Stomach (tissue), 19 donors: ENCODE measurements at places on chromosomes 3 and 15.

GRCh38 chr3:123586968-123587367 is 2.1 kb upstream of the HACD2 start:
- DNase-seq: no peak

DNA sequence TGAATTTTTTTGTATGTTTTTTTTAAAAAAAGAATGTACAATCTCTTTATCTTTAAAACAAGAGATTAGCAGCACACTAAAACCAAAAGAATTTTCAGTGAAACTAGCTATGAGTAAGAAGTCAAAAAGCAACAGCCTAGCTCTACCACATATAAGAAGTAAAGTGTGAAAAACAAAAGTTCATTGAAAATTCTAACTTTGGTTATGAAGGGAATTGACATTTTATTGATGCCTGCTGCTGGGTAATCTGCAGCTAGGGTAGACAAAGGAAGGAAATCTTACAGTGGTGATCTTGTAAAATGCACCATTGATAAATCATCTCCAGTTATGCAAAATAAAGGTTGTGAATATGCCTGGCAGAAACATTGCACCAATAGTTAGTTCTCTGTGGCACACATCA is 37.8 kb upstream of the FOXB1 start:
- no peak for DNase-seq

DNA sequence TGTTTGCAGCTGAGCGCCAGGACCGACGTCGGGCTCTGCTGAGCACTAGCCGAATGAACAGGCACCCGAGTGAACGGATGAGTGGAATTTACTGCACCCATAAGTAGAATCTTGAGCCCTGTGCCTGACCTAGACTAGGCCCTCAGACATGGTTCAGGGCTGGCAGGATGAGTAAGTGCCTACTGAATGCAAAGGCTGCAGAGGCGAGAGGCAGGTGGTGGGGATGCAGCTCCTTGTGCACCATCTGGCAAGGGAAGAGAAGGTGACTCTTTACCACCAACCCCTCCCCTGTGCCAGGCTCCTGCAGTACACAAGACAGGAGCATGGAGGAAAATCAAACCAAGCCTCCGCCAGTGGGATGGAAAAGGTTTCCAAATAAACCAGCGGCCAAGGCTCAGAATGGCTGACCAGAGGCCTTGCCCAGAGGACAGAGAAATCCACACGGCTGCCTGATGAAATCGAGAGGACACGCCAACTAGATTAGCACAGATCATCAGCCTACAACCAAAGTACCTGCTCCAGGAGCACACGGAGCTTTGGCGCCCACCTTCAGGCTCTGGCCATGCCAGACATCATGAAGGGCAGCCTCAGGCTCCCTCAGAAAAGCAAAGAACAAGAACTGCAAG is 141.7 kb upstream of the IQSEC1 start:
- DNase-seq: no peak

DNA sequence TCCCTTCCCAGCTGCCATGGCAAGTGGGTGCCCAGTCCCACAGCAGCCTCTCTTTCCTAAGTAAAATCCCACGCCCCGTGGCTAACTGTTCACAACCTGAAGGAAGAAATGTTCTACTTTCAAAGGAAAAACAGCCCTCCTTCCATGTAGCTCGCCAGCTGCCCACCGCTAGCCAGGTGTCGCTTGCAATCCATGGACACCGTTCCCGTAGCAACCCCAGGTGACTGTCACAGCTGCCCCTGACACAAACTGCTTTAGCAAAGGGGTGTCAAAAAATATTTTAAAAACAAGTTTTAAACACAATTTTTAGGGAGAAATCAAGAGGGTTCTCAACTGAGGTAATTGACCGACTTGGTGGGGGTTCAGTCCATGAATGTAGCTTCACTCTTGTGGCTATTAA is 21.0 kb upstream of the CGNL1 start:
- no peak for DNase-seq

DNA sequence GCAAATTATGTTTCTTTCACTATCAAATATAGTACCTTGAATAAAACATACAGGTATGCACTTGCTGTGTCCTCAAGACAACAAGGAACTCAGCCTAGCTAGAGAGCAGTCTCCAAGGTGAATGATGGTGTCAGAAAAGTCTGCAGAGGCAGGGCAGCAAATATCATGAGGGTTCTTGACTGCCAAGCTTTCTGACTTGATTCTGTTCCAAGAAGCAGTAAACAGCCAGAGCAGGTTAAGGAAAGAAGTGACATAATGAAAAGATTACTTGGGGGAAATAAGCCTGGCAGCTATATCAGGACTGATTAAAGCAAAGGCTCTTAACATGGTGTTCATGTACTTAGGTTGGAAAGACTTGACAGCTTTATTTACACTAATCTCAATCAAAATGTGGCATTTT is 192.2 kb upstream of the GADL1 start:
- peak; percentile 57 for DNase-seq

- no peak for DNase-seq
These were observed 615.1 kb upstream of the KCNMB2 start for GRCh38 chr3:177921153-177921552.

GRCh38 chr3:60759439-60759838 is 491.8 kb downstream of the FHIT start:
- DNase-seq: no peak

GRCh38 chr3:109081746-109082510 is 36.0 kb downstream of the MORC1 start:
- DNase-seq: peak; percentile 63
